ENCODE measurements at places on chromosomes 13 and 19. TPM values are rescaled to one million over a fixed set of nuclear protein-coding genes. Genes with fewer than 3 reads are reported as not detected.

DNA sequence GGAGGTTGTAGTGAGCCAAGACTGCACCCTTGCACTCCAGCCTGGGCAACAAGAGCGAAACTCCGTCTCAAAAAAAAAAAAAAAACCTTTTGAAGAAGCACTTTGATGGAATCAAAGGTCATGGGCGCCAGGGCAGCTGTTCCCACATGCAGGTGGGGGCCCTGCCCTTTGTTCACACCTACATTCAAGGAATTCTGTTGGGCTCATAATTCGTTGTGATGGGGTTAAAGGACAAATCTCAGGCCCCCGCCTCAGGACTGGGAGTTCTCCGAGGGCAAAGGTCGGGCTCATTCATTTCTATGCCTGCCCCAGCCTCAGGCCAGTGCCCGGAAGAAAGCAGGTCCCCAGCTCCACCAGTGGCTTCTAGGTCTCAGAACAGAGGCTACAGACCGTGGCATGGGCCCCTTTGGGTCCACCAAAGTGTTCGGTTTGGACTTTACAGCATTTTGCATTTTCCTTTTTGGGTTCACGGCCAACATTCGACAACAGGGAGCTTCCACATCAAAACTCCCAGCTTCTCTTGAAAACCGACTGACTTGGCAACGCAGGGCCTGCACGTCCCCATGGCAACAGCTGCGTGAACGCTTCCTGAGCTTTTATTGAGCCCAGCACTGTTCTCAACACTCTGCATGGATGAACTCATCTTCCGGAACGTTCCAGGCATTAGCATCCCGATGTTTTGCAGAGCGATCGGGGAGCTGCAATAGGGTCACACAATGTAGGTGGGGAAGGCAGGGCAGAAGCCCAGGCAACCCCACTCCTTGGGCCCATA is 10.1 kb upstream of the GTF2F1 start:
- no peak for DNase-seq

GRCh38 chr13:110312339-110313031 is 5.4 kb downstream of the COL4A2 start:
- DNase-seq = no peak

GRCh38 chr19:10362259-10362658 is 18.1 kb downstream of the TYK2 start:
- no peak for DNase-seq

GRCh38 chr19:56720281-56720680 is 48.7 kb upstream of the ZNF835 start:
- no peak for DNase-seq

- DNase-seq = no peak
Observed at GRCh38 chr13:110536006-110536693, 25.4 kb downstream of the RAB20 start.

DNA sequence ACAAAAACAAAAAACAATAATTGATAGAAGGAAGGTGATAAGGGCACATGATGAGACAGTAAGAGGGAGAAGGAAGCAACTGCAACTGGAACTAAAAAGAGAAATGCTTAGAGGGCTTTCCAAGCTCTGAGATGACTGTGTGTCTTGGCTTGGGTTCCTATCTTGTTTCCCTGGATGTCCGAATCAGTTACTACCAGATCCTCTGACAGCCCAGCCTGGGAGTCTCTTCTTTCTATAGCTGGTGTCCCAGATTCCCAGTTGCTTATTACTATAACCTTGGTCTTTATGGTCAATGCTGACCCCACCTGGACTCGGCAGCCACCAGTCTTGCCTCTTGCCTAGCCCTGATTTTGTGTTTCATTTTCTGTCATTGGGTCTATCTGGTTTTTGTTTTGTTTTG is 116.4 kb downstream of the RFC3 start:
- DNase-seq = no peak

DNA sequence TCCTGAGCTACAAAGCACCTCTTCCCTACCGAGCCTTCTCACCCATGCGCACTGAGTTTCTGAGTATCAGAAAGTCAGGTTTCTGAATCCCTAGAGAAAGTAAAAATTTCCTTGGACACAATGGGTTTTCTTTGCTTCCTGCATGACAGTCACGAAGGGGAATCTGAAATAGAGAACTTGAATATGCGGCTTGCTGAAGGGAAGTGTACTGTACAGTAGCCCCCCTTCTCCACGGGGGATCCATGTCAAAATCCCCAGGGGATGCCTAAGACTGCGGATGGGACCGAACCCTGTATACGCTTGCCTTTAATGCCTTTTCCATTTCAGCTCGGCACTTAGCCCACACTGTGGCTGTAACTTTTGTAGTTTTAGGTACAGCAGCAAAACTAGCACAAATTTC is 107.9 kb downstream of the GGACT start:
- DNase-seq = no peak

- no peak for DNase-seq
Observed at GRCh38 chr19:1435378-1435989, 2.7 kb upstream of the RPS15 start.

- DNase-seq = no peak
Observed at GRCh38 chr13:113022745-113023574, 53.9 kb downstream of the MCF2L start.

DNA sequence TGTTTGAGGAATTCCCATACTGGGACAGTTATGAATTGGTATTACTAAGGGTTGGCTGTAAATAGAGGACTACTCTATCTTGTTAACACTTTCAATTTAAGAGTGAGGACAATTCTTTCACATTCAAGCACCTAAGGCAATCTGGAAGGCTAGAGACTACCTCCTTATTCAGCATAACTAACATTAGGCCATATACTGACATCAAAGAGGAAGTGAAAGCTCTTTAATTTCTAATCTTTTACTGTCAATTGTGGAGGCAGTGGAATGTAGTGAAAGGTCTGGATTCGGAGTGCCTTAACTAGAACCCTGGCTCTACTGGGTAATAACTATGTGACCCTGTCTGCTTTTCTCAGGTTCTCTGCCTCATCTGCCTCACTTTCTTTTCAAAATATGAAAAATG is 134.0 kb downstream of the UFM1 start:
- no peak for DNase-seq

DNA sequence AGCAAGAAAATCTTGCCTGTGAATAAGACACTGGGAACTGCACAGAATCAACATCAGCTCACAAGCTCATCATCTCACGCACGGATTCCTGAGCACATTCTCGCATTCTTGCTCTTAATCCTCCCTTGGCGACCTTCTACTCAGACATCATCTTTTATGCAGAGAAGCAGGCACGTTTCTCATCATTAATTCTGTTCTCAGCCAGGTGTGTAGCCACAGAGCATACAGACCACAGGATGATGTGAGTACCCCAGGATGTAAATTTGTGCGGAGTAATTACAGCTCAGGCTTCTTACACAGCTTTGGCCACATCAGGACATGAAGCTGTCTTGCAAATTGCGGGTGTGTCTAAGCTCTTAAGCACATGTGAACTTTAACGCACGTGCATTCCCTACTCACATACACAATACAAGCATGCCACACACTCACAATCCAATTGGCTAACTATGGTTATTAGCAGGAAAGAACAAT is 36.5 kb upstream of the SACS start:
- no peak for DNase-seq

GRCh38 chr19:47730521-47730889 is 14.8 kb upstream of the NOP53 start:
- DNase-seq = no peak

GRCh38 chr13:67549331-67549730 is 319.2 kb upstream of the PCDH9 start:
- no peak for DNase-seq

GRCh38 chr19:4051175-4052101 is 15.3 kb downstream of the ZBTB7A start:
- no peak for DNase-seq

GRCh38 chr19:41872775-41873647 is 4.1 kb upstream of the CD79A start:
- peak; percentile 84 for DNase-seq

DNA sequence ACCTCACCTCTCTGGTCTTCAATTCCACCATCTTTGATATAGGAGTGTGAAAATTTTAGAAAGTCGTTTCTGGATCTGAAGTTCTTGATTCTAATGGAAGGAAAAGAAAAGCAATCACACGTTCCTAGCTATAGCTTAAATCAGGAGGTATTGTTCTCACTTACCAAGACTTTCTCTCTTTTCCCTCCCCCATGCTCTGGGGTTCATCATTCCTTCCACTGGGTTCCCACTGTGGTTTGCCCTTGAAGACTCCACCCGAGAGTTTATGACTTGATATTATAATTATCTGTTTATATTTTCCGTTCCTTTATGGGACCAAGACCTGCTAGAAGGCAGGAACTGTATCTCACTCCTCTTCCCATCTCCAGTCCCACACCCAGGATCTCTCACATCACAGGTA is 76.6 kb downstream of the AKAP11 start:
- DNase-seq = no peak

DNA sequence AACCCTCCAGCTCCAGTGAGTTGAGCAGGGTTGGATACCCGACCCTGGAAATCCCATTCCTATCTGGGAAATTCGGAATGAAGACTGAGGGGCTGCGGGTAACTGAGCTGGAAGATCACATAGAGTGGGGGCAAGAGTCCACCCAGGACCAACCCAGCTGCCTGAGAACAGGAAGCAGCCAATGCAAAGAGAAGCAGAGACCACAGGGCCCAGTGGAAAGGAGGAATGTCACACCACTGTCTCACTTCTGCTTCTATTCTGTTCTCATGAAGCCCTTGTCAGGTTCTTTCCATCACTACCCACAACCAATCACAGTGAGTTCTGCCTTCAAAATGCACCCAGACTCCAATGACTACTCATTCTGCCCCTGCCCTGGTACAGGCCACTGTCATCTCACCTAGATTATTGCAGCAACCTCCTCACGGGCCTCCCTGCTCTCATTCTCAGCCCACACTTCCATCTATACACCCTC is 15.3 kb downstream of the DYRK1B start:
- DNase-seq = no peak

DNA sequence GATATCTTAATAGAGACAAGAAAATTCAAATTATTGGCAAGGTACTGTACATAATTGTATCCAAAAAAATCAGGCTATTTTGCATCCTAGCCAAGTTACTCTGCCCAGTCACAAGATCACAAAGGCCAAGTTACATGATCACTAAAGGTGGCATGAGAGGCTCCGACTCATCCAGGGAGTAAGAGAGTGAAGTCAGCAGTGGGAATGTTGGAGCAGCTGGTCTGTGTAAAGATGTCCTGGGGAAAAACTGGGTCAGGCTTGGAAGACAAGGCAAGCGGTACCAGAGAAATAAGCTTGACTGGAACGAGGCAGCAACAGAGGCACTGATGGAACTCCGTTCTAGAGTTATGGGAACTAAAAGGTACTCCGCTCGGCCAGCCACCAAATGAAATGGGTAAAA is 50.2 kb upstream of the PSG2 start:
- no peak for DNase-seq

CERS1 gene
- 0.49 TPM for total RNA-seq

CGB5 gene
- total RNA-seq = not detected

TMIGD2 gene
- not detected for total RNA-seq

MATK gene
- total RNA-seq = 1.9 TPM

IZUMO2 gene
- total RNA-seq = not detected

PIK3R2 gene
- 21.8 TPM for total RNA-seq

ZNF486 gene
- 7.4 TPM for total RNA-seq

DMPK gene
- total RNA-seq = 215 TPM

PRODH2 gene
- not detected for total RNA-seq

RASAL3 gene
- 6.3 TPM for total RNA-seq

POU4F1 gene
- total RNA-seq = not detected
